Activated CD8-positive, alpha-beta T cell treated with anti-CD3 and anti-CD28 coated beads for 36 hours (primary cell): ENCODE measurements at places on chromosomes 16 and 17. TPM values are rescaled to one million over a fixed set of nuclear protein-coding genes. Genes with fewer than 3 reads are reported as not detected.

DNA sequence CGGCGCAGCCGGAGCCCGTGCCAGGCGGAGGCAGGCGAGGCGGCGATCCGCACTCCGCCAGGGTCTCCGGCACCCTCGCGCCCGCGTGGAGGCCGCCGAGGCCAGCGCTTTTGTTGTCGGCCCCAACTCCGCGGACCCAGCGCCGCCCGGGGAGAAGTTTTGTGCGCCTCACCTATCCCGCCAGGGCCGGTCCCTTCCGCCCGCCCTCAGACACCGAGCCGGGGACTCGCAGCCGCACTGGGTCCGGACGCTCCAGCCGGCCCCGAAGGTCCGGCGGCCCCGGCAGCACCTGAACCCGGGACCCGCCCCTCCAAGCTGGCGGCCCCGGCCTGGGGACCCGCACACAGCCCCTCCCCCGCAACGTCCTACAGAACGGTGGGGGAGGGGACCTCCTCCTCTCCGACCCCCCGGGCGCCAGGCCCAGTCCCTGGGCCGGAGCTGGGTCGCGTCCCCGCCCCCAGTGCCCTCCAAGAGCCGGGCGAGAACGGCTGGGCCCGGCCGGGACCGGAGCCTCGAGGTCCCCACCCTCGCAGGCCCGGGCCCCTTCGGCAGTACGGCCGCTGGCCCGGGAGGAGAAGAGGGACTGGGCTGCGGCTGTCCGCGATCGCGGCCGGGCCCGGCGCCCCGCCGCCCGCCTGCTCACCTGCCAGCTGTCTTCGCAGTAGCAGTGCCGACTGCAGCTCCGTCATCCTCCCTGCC, 698 bp downstream of the UBE2G1 start:
- peak; percentile 56 for DNase-seq

- no peak for DNase-seq
These were observed 14.0 kb downstream of the PLLP start for GRCh38 chr16:57270221-57271062.

GRCh38 chr17:42964161-42964932, at the start of gene AARSD1:
TSS of gene AARSD1 (minus strand) at chr17:42964454. CDS start at chr17:42964440, 14 bp downstream.
- DNase-seq = peak; percentile 95

DNA sequence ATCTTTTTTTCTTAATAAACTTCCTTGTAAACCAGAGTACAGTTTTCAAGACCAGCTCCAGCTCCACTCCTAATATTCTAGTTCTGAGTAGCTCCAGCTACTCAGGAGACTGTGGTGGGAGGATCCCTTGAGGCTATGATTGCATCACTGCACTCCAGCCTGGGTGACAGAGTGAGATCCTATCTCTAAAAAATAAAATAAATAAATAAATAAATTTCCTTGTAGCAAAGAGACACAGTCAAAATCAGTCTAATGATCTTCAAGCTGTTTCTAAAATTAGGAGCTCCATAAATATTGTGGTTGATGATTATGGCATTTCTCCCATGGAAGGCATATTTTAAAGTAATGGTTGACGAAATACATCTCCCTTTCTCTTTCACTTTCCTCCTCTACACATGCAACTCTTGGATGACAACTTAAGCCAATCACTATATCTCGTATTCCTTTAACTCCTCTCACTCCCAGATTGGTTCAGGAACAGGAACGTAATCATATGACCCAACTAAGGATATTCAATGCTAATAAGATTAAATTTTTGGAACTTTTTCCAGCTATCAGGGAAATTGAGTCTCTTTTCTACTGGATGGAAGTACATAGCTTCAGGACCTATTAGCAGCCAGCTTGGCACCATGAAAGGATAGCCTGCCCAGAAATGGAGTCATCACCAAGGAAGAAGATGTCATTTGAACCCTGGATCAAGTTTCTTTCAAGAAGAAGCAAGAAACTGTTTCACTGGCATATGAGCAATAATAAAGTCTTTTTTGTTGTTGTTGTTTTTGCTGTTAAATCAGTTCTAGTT, 42.1 kb upstream of the TAOK1 start:
- no peak for DNase-seq

DNA sequence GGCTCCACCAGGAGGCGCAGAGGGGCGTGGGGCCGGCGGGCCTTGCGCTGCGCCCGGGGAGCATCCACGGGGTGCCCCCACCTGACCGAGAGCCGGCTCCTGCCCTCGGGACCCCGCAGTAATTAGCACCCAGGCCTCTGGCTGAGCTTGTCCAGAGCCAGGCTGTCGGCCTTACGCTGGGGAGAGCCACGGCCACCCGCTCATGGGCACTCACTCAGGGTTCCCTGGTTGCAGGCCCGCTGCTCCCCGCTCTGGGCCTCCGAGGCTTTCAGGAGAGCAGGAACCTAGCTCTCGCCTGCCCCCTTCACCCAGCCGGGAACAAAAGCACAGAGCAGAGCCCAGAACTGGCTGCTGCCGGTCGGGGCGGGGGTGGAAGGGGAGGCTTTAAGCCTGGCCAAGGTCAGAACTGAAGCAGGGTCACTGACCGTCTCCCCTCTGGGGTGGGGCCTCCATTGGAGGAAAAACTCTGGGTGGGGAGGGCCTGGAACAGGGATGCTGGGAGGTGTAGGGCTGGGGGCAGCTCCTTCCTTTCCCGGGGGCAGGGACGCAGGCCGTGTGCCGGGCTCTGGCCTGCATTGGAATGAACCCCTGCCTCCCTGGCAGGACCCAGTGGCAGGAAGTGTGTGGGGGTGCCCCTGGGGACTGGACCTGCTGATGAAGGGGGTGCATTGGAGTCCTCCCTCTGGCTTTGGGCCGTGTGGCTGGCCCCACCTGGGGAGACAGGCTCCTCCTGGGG, 12.3 kb downstream of the GLIS2 start:
- DNase-seq = peak; percentile 74

DNA sequence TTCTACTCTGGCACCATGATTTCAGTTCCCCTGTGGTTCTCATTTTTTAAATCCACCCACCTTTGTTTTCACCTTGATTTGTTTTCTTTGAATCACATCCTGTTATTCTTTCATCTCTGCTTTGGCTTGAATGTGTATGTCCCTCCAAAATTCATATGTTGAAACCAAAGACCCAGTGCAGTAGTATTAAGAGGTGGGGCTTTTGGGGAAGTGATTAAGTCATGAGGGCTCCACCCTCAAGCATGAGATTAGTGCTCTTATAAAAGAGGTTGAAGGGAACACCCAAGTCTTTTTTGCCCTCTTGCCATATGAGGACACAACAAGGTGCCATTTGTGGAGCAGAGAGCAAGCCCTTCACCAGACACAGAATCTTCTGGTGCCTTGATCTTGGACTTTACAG, 382.3 kb downstream of the SLC39A11 start:
- no peak for DNase-seq

DNA sequence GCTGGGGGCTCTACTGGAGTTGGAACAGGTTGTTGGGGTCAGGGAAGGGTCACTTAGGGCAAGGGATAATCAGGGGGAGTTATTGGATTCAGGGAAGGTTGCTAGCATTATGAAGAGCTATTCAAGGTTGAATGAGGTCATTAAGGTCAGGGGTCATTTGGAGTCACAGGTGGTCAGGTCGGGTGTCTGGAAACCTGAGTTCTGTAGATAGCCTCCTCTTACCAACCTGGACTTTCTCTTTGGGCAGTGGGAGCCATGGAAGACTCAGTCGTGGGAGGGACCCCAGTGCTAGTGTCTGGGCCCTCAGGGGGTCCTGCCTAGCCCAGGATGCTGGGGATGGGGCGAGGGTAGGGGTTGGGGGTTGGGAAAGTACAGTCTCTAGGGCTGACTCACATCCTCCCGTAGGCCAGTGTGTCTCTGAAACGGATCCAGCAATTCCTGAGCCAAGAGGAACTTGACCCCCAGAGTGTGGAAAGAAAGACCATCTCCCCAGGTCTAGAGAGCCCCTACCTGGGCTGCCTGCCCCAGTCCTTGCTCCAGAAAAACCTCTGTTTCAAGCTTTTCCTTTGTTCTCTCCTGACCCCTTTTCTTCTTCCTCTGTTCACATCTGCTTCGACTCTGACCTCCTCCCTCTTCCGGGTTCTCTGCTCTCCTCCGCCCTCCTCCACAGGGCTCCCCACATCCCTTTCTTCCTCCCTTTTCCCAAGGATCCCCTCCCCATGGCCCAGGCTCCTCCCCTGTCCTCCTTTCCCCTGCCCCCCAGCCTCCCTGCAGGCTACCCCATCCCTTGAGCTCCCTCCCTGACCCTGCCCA, 33.5 kb downstream of the ABCC3 start:
- DNase-seq = no peak

- no peak for DNase-seq
These were observed 628.1 kb downstream of the WWOX start for GRCh38 chr16:78727536-78727935.

GRCh38 chr16:86449446-86450095, 60.8 kb upstream of the FOXF1 start:
- no peak for DNase-seq

DNA sequence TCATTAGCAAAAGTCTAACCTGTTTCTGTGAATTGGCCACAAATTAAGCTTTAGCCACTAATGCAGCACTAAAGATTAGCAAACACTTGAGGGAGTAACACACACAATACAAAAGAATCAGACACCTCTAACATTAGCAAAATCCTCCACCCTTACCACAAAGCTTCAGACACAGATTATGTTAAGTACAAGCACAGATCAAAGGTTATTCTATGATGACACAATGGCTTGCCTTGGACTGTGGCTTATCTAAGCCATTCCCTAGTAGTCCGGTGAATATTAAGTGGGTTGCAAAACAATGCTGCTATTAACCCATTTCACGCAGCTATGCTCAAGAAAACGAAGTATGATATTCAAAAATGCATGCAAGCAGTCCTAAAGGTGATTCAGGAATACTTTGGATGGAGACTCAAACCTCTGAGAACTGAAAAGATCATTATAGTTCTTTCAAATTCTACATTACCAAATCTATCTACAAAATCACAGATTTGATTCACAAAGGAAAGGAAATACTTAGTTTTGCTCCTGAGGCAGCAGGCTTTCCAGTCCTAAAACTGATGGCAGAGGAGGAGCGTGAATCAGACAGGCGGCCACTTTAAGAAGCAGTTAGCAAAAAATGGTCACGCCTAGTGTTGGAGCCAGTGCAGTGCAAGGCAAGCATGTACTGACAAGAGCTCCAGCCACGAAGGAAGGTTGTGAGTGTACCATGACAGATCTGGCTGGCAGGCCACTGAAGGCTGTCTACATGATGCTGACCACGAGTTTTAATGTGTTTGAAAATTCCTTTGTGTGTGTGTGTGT, 67.2 kb downstream of the PARN start:
- no peak for DNase-seq

DNA sequence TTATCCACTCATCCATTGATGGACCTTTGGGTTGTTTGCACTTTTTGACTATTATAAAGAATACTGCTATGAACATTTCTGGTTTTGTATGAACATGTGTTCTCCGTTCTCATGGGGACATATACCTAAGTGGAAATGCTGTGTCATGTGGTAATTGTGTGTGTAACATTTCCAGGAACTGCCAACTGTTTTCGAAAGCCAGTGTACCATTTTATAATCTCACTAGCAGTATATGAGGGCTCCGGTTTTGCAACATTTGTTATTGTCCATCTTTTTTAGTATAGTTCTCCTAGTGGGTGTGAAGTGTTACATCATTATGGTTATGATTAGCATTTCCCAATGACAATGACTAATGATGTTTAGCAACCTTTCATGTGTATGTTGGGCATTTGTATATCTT, 5.1 kb upstream of the TRIM25 start:
- DNase-seq = no peak

GRCh38 chr17:34156741-34157589, 98.1 kb upstream of the CCL2 start:
- no peak for DNase-seq

DNA sequence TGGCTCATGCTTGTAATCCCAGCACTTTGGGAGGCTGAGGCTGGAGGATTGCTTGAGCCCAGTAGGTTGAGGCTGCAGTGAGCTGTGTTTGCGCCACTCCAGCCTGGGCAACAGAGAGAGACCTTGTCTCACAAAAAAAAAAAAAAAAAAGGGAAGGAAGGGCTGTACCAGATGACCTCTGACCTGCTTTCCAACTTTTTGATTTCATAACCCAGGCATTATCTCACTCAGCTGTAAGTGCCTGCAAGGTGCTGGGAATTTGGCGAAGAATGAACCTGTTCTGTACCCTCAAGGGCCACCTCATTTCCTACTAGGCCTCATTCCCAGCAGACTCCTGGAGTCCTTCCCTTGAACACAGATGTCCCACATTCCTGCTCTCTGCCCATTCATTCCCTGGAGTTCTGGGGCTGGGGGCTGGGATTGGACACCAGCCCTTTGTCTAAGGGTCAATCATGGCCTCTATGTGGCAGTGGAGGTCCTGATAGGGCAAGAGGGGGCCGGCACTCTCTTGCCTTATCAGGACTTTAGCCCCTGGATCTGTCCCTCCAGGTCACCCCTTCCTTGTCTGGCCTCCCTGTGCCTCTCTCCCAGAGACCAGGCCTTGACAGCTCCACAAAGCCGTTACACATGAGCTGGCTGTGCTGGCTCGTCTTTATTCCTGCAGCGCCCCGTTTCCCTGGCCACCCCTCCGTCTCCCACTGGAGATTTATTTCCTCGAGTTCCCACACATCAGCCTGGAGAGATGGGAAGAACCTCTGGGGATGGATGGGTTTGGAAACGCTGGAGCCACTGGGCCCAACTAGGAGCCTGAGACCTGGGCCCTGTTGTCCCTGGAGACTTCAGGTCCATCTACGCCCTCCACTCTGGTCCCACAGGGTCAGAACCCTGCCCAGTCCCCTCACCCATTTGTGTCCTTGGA, 821 bp upstream of the GFAP start:
- DNase-seq = no peak

DNA sequence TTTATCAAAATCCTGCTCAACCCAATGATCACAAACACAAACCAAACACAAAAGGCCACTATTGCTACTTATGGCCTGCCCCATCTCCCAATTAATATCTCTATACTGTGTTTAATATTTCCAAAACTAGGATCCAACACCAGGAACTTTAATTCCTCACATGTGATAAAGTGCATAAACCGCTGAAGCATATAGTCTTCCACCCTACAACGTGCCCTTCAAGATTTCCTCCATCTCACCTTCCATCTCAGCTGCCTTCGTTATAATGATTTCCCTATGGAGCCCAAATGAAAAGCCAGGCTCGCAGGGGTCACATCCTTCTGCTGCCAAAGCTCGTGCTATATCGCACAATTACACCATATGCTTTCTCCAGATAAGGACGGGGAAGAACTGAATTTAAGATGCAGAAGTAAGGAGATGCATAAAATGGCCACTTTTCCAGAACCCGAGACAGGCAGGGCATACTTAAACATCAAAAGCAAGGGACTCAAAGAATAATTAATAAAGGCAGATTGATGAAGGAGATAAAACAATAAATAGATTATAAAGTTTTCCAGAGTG, 1.8 kb downstream of the MYH10 start:
- no peak for DNase-seq

- peak; percentile 44 for DNase-seq
These were observed 6.6 kb upstream of the DPEP2 start for GRCh38 chr16:68005786-68006286.

GRCh38 chr17:28735242-28735722, 6.7 kb downstream of the NEK8 start:
- DNase-seq = no peak

GRCh38 chr16:49749816-49750215, 106.1 kb downstream of the ZNF423 start:
- no peak for DNase-seq

Gene CA5A
- total RNA-seq = not detected

Gene MYH13
- not detected for total RNA-seq

Gene ZNF48
- 10.4 TPM for total RNA-seq

Gene CCL3
- 230 TPM for total RNA-seq

Gene KRTAP9-8
- total RNA-seq = not detected

Gene GPR139
- not detected for total RNA-seq

Gene MYH1
- not detected for total RNA-seq

Gene PIEZO1
- 91.8 TPM for total RNA-seq

Gene SCN4A
- 0.20 TPM for total RNA-seq
